IPS-NIHi11 (cell line): ENCODE measurements at places on chromosomes 4 and X.

- DNase-seq = no peak
Measured at GRCh38 chr4:123345935-123346300, 50.7 kb upstream of the SPRY1 start.

GRCh38 chr4:72975488-72975784 lies 94.1 kb downstream of the COX18 start:
- DNase-seq = no peak

DNA sequence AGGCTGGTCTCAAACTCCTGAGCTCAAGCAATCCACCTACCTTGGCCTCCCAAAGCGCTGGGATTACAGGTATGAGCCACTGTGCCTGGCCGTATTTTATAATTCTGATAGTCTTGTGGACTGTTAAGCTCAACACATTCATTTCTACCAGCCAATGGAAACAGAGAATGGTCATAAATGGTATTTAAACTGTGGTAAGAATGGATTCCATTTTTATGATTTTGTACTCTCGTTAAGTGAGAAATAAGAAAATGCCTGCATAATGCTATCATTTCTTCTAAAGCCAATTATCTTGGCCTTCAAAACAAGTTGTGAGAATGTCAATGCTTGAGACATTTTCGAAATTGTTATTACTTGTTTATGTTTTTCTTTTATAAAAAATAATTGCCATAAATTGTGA lies 321.0 kb downstream of the IL15 start:
- no peak for DNase-seq

DNA sequence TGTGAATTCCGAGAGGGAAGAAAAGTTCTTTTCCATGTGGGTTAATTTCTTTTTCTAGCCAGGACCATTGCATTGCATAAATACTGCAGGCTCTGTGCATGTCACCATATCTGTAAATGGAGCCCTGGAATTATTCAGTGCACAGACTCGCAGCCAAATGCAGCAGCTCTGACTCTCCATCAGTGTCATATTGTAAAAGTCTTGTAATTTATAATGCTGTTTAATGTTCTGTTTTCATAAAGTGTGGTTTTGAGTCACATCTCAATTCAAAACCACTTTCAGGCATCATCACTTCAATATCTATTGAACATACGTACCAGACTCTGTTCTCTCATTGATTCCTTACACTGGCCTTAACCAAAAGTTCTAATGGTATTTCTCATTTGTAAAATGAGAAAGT lies 193.9 kb upstream of the RPL34 start:
- DNase-seq = no peak

DNA sequence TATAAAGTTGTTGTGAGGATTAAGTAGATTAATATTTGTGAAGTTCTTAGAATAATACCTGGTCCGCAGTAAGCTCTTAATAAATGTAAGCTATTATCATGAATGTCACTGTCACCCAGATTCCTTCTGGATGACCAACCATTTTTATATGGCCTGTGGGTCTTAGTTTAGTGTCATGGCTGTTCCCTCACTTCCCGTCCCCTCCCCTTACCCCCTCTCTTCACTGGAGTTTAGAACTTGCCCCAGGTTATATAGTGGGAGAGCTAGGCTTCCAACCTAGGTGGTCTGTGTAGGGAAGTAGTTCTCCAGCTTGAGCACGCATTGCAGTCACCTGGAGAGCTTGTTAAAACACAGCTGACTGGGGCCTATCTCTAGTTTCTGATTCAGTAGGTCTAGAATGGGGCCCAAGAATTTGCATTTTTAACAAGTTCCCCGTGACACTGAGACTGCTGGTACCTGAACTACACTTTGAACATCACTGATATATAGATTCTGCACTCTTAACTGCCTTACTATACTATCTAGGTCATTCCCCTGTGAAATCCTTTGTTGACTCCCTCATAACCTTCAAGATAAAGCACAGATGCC lies 66.9 kb upstream of the PLAC1 start:
- DNase-seq = no peak

- no peak for DNase-seq
Measured at GRCh38 chr4:101025755-101026154, 321.6 kb downstream of the PPP3CA start.

GRCh38 chr4:110533940-110534339 lies 58.0 kb downstream of the ENPEP start:
- peak; percentile 46 for DNase-seq
